RPMI7951 (cell line): ENCODE measurements at places on chromosomes 3 and 15. TPM values are rescaled to one million over a fixed set of nuclear protein-coding genes. Genes with fewer than 3 reads are reported as not detected.
A peak's percentile ranks its signal among the peaks of the same experiment; 100 is the strongest.

Gene TMCC1
- total RNA-seq = 7.2 and 7.3 TPM in 2 replicates

Gene GATA2
- 9.0 and 10.1 TPM in 2 replicates for total RNA-seq

Gene CYP1A1
- 1.3 and 1.4 TPM in 2 replicates for total RNA-seq

Gene TRIM42
- not detected in 2 replicates for total RNA-seq

Gene GABRB3
- 0.12 TPM in 1 of 2 replicates, not detected in the other for total RNA-seq

Gene MOBP
- not detected in 2 replicates for total RNA-seq

- no peak for DNase-seq
These were observed 140.4 kb upstream of the MBNL1 start for GRCh38 chr3:152128356-152128755.

GRCh38 chr3:72763751-72764440, 84.3 kb downstream of the SHQ1 start:
- DNase-seq = no peak

GRCh38 chr15:74263466-74263865, 27.3 kb downstream of the CCDC33 start:
- no peak for DNase-seq

DNA sequence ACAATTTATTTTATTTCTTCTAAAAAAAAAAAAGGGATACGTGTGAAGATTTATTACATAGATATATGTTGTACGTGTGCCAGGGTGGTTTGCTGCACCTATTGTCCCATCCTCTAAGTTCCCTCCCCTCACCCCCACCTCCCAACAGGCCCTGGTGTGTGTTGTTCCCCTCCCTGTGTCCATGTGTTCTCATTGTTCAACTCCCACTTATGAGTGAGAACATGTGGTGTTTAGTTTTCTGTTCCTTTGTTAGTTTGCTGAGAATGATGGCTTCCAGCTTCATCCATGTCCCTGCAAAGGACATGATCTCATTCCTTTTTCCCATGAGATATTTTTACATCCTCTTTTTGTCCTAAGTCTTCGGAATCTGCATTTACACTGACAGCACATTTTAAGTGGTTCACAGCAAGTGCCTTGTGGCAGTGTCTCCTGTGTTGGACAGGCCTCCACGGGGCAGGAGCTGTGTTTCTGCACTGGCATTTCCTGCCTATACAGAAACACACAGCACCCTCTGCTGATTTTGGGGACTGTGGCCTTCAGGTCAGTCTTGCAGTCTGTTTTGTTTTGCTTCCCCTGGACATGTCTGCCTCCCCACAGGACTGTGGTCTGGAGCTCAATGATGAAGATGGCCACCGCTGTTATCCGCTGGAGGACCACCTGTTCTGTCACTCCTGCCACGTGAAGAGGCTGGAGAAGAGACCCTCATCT, 12.7 kb upstream of the SACM1L start:
- DNase-seq = no peak

GRCh38 chr15:99511866-99512661, 53.7 kb upstream of the MEF2A start:
- no peak for DNase-seq

- DNase-seq = no peak
These were observed 108.3 kb downstream of the IGF2BP2 start for GRCh38 chr3:185716436-185717108.

DNA sequence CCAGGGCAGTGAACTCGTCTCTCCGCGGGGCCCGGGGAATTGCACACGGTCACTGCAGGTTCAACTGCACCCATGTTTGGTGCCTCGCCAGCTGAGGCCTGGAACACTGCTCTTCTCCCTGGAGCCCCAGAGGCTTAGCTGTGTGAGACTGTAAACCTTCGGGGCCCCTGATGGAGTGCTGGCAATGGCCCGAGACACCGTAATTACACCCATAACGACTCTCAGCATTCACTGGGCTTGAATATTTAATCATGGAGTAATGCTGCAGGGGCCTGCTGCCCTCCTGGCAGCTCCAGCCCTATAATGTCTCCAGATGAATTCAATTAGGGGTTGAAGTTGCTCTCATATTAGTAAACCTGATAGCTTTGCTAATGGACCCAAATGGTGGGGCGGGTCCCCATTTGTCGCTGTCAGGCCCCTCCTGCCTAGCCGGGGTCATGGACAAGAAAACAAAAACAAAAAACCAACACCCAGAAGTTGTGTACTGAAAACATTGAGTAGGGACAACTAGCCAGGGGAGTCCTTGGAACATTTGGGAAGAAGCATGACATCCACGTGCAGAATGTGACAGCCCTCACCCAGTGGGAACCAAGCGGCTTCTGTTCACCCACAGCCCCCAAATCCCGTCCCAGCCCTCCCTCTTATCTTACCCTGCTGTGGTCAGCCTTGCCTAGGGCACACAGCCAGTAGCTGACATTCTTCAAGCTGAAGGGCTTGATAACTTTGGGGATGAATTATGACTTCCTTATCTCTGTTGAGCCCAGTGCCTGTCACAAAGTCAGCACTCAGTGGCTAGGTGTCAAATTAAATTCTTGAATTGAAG, 74.3 kb upstream of the SCN5A start:
- DNase-seq = no peak

- DNase-seq = no peak
These were observed 148.3 kb downstream of the MBNL1 start for GRCh38 chr3:152416808-152417580.

GRCh38 chr15:89429986-89430385, 66.4 kb downstream of the RHCG start:
- DNase-seq = no peak

DNA sequence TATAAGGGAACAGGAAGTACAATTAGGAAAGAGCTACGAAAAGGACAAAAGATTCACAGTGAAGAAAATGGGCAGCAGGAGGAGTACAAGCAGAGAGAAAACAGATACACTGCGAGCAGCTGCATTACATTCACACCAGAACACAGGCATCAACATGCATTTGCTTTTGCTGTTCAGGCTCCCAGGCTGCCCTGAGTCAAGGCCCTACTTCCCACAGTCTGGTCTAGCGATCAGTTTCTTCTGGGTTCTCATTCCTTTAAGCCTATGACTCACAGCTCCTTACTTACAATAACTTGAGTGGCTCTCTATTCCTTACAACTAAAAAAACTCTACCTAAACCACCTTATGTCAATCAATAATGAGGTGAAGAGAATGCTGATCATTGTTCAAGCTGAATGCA, 24.5 kb upstream of the ZNF445 start:
- DNase-seq = no peak

GRCh38 chr3:88059380-88060170, 520 bp downstream of the ZNF654 start:
- DNase-seq = no peak

GRCh38 chr15:58260205-58260724, 122.1 kb downstream of the AQP9 start:
- peak; percentile 25 for DNase-seq

GRCh38 chr3:161284989-161285388, 63.9 kb downstream of the NMD3 start:
- no peak for DNase-seq

- no peak for DNase-seq
These were observed 3.6 kb upstream of the LDHAL6B start for GRCh38 chr15:59203008-59203407.

GRCh38 chr3:151330379-151330778, 1.0 kb upstream of the P2RY13 start:
- no peak for DNase-seq

DNA sequence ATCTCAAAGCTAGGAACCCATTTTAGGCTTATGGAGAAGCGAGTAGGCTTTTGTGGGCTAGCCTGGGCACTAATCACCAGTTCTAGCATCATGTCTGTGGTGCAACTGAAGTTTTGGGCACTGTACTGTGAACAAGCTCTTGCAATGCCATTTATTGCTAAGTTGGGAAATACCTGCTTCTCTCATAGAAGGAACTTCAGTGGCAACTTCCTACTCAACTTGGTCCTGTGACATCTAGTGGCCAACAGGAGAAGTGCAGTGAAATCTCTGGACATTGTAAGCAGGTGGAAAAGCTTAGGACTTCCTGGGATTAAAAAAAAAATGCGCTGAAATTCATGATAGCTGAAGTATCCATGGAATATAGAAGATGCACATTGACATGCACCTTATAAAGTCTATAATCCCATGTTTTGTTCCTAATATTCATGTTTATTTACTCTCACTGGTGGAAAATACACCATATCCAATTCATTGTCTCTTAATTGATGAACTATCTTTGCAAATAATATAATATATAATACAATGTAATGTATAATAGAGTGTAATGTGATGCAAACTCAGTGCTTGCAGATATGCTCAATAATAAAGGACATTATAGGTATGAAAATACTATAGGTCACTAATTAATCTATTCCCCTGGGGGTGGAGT, 6.5 kb upstream of the ALDH1A3 start:
- peak; percentile 81 for DNase-seq

DNA sequence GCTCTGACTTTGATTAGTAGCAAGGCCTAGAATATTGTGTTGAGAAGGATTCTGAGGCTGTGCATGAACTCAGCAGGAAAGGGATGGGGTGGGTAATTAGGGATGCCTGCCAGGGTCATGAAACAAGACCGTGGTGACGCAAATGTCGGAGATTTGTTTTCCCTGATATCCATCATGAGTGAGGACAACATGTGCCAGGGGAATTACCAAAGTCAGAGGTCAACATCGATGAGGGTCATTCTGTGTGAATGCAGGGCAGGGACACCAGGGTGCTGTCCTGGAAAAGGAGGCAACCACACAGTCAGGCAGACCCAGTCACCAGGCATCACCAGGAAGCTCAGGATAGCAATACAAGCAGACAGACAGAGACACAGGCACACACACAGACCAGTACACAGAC, 52.2 kb downstream of the SLCO2A1 start:
- no peak for DNase-seq

DNA sequence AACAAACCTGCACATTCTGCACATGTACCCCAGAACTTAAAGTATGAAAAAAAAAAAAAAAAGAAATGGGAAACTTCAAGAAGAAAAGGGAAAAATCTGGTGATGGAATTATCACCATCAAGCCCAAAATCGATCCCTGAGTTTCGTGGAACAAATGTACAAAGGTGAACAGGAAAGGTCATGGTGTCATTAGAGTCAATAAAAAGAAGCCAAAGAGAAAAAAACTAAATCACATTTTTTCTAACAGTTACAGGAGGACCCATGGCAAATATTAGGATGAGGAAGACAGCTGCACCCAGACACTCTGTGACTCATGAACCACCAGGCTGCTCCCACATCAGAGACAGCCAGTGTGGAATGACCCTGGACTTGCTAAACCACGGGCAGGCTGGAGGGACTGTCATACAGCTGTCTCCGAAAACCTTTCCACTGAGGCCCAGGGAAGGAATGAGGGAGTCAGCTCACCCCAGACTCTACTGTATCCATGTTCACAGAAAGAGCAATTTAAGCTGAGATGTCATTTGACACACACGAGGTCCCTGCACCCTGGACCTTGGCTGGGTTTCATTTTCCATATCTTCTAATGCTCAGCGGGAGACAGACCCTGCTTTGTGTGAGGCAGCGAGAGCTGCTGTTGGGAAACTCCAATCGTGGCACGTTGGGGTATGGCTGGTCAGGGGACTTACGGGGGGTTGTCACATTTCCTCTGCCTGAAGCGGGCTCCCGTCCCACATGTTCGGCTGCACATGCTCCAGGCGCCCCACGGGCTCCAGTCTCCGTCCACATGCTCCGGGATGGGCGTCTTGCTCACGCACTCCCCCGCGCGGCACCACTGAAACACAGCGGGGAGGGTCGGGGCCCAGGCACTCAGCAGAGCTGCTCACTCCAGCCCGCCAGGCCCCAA, 210.2 kb downstream of the ADAMTS17 start:
- peak; percentile 94 for DNase-seq

- DNase-seq = no peak
These were observed 522.2 kb downstream of the ROBO2 start for GRCh38 chr3:77562089-77562488.

GRCh38 chr3:105533960-105534359, 167.3 kb downstream of the ALCAM start:
- DNase-seq = no peak

DNA sequence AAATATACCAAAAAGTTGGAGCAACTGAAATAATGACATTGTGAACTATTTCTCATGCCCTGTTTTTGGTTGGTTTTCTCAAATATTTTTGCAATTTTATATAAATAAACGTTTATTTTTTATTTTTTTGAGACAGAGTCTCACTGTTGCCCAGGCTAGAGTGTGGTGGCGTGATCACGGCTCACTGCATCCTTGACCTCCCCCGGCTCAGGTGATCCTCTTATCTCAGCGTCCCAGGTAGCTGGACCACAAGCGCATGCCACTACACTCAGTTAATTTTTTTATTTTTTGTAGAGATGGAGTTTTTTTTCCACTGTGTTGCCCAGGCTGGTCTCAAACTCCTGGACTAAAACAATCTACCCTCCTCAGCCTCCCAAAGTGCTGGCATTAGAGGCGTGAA, 45.6 kb downstream of the YEATS2 start:
- no peak for DNase-seq

- DNase-seq = no peak
These were observed 122.0 kb upstream of the ALDH1A3 start for GRCh38 chr15:100757661-100758060.

- DNase-seq = peak; percentile 97
These were observed 36.3 kb downstream of the PRICKLE2 start for GRCh38 chr3:64188810-64189560.

GRCh38 chr3:178705925-178706324, 169.7 kb downstream of the KCNMB2 start:
- DNase-seq = peak; percentile 82
